ENCODE measurements at places on chromosomes 1 and 21.

GRCh38 chr1:108609483-108610049 is 49.7 kb downstream of the EEIG2 start:
- no peak for DNase-seq

- DNase-seq = no peak
Measured at GRCh38 chr21:25855576-25855975, 120.8 kb downstream of the GABPA start.

DNA sequence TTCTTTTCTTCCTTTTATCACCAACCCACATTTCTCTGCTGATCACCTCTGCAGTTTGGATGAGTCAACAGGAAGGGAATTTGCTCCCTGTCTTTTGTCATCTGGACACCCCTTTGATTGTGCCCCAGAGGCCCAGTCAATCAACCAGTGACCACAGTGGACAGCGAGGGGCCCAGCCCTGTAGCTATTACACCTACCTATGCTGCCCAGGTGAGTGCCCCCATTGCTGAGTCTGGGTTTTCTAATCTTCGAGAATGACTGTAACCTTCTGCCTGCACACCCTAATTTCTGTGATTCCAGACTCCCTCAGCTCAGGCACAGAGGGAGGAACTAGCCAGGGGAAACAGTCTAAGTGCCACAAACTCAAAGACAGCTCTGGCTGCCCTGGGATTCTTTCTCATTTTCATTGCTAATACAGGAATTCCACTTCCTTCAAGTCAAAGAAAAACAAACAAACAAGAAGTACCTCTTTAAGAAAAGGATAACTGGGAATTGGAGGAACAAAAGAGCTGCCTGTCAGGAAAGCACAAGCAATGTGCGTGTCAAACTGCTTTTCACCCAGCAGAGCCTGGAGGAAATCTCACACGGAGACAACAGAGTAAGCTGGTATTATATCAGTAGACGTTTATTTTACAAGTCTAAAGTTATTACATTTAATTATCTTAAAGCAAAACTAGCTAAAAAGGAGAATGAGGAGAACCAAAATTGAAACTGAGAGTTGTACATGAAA is 311.1 kb downstream of the AJAP1 start:
- DNase-seq = no peak

GRCh38 chr1:53362851-53363642 is 35.2 kb upstream of the LRP8 start:
- DNase-seq = no peak

DNA sequence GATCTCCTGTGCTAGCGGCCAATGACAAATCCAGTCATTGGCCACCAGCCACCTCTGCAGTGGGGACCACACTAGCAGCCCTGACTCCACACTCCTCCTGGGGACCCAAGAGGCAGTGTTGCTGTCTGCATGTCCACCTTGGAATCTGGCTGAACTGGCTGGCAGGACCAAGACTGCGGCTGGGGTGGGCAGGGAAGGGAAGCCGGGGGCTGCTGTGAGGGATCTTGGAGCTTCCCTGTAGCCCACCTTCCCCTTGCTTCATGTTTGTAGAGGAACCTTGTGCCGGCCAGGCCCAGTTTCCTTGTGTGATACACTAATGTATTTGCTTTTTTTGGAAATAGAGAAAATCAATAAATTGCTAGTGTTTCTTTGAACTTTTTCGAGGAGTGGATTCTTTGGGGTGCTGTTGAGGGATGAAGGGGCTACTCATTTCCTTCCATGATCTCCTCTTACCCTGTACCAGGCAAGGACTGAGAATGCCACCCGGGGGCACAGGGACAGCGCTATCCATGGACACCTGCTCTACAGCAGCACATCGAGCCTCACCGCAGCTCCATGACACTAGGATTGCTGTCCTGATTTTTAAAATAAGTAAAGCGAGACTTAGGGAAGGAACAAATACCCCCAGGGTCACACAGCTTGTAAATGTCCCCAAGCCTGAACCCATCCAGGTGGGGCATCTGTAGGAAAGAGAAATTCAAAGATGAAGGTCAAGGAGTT is 44.7 kb downstream of the TNNT2 start:
- DNase-seq = no peak

DNA sequence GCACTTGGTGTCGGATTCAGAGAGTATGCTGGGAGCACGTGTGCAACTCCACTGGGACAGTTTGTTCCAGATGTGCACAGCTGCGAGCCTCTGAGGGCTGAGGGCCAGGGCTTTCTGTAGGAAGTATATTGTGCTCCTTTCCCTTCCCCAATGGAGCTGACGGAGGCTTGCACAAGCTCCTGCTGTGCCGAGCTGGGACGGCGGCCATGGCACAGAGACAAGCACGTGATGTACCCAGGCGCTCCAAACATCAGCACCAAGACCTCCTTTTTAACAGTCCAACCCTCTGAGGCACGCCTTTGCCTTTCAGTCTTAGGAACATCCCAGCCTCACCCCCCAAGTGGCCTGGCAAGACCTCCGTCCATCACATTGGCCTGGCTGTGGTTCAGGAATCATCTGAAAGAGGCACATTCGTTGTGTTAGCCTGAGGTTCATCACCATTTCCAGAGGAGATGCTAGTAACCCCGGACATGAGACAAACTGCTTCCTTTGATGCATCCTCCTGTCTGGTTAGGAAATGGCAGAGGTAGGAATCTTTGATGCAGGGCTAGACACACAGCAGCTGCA is 339.2 kb upstream of the KAZN start:
- no peak for DNase-seq

- no peak for DNase-seq
Measured at GRCh38 chr1:30773722-30774358, 16.3 kb upstream of the LAPTM5 start.

DNA sequence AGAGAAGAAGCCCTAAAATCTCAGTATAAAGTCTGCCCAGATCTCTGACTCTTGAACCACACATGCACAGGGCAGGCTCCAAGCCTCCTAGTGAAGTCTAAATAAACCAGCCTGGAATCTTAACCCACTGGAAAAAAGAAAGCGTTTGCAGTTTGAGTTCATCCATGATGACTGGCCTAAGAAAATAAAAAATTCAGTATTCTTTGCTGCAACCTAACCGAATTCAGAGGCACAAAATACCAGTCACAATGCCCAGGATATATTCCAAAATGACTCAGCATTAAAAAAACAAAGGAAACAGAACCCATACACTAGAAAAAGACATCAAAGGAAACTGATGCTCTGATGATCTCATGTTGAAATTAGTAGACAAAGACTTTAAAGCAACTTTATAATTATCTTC is 269.2 kb downstream of the SDCCAG8 start:
- DNase-seq = no peak

DNA sequence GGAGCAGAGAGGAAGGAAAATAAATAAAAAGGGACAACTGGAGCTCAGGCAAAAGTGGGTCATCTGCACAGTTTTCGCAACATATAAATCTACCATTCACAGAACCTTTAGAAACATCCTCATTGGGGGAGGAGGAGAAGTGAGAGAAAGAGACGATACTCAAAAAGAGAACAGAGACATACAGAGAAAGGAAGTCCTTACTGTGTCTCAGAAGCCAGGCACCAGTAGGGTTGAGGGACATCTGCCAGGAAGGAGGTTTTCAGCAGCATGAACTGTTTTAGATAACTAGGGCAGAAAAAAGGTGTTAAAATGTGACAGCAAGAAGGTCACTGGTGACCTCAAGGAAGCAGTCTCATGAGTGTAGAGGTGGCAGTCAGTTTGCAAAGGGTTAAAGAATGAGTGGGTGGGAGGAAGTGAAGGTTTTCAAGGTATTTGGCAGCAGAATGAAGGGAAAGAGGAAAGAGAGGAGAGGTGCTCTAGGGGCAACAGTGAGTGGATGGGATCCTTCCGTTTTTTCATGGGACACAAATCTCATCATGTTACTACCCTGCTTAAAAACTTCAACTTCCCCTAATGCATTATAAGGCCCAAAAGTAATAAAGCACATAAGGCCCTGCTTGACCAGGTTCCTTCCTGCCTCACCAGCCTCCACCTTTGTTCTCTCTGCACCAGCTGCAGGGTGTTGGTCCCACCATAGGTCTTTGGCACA is 9.5 kb downstream of the JAK1 start:
- no peak for DNase-seq

- DNase-seq = peak; percentile 52
Measured at GRCh38 chr1:203127666-203128430, at the start of gene ADORA1. Gene ADORA1 (plus strand): TSS chr1:203127726. CDS start chr1:203128842, 1,116 bp downstream.

- no peak for DNase-seq
Measured at GRCh38 chr1:36950604-36951291, 83.6 kb downstream of the GRIK3 start.

- no peak for DNase-seq
Measured at GRCh38 chr1:245142171-245142798, 12.5 kb upstream of the KIF26B start.
